Stimulated activated CD8-positive, alpha-beta memory T cell treated with anti-CD3 and anti-CD28 coated beads, Interleukin-15, amount 100 ng/mL, for 1 hour (primary cell): ENCODE measurements at places on chromosomes 3 and 15.

DNA sequence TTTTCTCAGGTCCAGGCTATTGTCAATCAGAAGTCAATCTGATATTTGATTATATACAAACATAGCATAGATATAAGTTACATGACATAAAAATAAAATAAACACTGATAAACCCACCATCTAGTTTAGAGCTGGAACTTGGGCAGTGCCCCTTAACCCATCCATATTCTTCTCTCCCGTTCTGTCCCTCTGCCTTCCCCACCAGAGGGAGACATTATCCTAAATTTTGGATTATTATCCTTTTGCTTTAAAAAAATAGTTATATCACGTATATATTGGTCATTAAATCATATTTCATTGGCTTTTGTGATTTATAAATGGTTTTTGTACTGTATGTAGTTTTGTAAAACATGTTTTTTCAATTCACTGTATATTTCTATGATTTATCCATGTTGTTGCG lies 107.9 kb downstream of the GMPS start:
- DNase-seq: no peak

- no peak for DNase-seq
Measured at GRCh38 chr3:9976721-9977709, 9.6 kb downstream of the EMC3 start.

DNA sequence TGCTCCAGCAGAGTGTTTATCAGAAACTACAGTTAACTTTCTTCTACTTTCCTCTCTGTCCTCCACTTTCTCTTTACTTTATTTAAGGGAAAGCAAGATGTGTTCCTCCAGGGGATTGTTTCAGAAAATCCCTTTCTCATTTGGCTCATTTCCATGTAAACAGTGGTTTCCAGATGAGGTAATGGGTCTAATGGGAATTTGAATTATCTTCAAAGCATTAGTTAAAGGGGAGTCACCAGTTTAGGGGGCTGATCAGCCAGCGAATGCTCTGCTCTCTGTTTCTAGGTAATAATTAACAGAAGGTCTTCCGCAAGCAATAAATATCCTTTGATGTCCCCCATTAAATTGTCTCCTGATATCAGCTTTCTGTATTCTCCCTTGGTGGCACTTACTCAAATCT lies 30.4 kb upstream of the ZNF639 start:
- DNase-seq: no peak

- DNase-seq: no peak
Measured at GRCh38 chr15:36878684-36879262, 221.6 kb downstream of the MEIS2 start.

DNA sequence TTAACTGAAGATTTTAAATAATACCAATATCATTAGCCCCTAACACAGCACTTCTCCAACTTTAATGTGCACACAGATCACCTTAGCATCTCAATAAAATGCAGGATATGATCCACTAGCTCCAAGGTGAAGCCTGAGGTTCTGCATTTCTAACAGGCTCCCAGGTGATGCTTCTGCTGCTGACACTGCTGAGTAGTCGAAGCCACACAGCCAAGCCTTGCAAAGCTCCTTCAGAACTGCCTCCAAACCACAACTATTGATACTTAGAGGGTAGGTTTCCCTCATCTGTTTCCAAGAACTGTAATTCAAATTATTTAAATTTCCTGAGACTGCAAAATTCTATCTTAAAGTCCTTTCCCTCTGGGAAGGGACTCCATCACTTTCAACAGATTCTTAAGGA lies 3.9 kb downstream of the RIOX2 start:
- no peak for DNase-seq

GRCh38 chr15:36748366-36749115 lies 169.1 kb downstream of the CDIN1 start:
- no peak for DNase-seq

DNA sequence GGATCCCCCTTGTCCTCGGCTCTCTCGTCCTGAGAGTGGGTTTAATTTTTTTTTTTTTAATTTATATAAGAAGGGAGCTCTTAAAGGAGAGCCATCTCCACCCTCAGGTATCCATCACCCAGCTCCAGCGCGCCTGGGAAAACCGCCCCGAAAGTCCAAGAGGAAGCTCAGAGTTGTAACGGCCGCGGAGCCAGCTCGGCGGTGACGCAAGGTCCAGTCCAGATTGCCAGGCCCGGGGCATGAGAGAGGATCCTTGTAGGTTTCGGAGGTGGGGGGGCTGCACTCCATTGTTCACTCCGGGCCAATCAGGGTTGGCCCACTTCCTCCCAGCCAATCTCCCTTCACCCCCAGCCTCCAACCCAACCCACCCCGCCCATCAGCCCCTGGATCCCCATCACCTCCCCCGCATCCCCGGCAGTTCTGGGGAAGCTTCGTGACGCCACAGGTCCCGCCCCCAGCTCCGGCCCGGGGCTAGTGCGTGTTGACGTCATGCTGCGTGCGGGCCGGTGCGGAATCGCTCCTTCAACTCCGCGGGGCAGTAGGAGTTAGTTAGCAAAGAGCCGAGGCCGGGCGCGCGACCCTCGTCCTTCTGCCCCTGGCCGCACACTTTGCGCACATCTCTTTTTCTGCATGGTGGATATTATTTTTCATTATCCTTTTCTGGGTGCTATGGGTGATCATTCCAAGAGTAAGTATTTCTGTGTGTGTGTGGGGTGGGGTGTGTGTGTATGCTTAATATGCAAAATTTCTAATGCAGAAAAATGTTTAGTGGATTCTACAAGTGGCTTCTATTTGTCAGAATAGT lies at the start of gene ISL2:
ISL2 (plus strand) TSS at position 520 of the 805 bp plus-strand sequence; CDS start at position 631, 111 bp downstream.
- no peak for DNase-seq
